ENCODE measurements at places on chromosomes 13 and 19.

GRCh38 chr13:99356262-99357091 is 49.3 kb upstream of the GPR183 start:
- peak; percentile 62 for DNase-seq

- DNase-seq = no peak
Measured at GRCh38 chr19:12244370-12244769, 50.3 kb downstream of the ZNF44 start.

- DNase-seq = peak; percentile 92
Measured at GRCh38 chr19:57632987-57633831, at the start of gene ZNF211. ZNF211 (plus strand) TSS chr19:57633168; CDS start chr19:57633347, 179 bp downstream.

GRCh38 chr13:39971526-39971925 is 316.1 kb downstream of the COG6 start:
- DNase-seq = no peak

- no peak for DNase-seq
Measured at GRCh38 chr19:40695881-40696280, 5.4 kb upstream of the NUMBL start.

DNA sequence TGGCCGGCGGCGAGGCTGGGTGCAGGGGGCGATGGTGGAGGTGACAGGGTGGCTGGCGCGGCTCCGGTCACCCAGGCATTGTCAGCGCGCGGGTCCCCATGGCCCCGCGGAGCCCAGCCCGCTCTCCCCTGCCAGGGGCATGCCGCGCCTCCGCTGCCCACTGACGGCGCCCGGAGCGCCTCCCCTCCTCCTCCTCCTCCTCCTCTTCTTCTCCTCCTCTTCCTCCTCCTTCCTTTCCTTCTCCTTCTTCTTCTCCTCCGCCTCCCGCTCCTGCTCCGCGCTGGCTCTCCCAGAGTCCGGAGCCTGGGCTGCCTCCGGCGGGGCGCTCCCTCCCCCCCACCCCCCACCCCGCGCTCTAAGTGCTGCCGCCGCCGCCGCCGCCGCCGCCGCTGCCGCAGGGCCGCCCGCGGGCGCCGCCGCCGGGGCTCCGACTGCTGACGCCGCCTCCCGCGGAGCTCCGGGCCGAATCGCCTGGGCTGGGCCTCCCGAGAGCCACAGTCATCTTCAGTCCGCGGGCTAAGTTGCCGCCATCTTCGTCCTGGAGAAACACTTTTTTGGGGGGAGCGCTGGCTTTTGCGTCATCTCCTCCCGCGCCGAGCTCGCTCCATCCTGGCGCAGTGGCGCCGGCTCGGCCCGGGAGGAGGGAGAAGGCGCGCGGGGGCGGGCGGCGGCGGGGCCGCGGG is 348.3 kb downstream of the LIG4 start:
- no peak for DNase-seq

- no peak for DNase-seq
Measured at GRCh38 chr13:63448692-63449091, 2033.0 kb upstream of the PCDH20 start.

- no peak for DNase-seq
Measured at GRCh38 chr13:113601166-113602070, 16.9 kb downstream of the TFDP1 start.

GRCh38 chr13:50831512-50831911 is 12.0 kb downstream of the DLEU7 start:
- DNase-seq = no peak

- DNase-seq = no peak
Measured at GRCh38 chr13:22789916-22790315, 390.9 kb upstream of the SGCG start.

DNA sequence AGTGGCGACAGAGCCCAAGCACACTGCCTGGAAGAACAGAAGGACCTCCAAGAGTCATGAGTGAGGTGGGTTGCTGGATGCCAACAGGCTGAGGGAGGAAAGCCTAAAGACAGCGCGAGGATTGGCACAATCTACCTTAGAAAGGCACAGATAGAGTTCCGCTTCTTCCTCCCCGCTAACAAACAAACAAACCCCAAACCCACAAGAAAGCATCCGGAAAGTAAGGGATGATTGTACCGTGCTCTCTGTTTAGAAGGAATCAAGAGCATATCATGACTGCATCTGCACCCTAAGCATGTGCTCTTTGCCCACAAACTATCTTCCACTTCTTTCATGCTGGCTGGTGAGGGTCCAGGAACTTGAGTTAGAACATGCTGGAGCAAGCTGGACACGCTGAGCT is 233.0 kb upstream of the KLF12 start:
- DNase-seq = no peak

DNA sequence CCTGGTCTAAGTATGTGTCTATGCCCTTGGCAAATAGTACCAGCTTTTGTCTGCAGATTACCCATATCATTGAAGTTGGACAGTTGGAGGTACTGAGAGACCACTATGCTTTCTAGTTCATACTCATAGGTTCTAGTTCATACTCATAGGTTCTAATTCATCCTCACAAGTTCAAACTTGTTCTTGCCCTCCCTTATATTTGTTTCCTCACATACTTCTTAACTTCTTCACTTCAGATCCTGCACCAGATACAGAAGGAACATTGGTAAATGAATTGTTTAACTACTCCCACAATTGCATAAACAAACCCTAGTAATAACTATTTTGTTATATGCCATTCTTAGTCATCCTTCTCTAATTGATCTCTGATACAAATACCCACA is 172.2 kb downstream of the SLITRK1 start:
- no peak for DNase-seq

DNA sequence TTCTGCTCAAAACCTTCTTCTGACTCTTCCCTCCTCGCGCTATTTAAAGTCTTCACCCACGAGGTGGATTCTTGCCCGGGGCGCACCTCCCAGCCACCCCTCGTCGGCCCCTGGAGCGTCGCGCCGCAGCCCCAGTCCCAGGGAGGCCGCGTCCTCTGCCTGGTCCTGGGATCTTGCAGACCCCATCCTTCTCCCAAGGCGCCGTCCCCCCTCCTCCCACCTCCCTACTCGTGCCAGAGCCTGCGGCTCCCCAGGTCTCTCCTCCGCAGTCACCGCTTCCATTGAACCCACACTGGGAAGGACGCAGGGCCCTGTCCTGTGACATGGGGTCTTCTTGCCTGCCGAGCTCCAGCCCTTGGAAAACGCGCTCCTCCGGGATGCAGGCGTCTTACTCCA is 486 bp downstream of the ZNF808 start:
- peak; percentile 11 for DNase-seq

DNA sequence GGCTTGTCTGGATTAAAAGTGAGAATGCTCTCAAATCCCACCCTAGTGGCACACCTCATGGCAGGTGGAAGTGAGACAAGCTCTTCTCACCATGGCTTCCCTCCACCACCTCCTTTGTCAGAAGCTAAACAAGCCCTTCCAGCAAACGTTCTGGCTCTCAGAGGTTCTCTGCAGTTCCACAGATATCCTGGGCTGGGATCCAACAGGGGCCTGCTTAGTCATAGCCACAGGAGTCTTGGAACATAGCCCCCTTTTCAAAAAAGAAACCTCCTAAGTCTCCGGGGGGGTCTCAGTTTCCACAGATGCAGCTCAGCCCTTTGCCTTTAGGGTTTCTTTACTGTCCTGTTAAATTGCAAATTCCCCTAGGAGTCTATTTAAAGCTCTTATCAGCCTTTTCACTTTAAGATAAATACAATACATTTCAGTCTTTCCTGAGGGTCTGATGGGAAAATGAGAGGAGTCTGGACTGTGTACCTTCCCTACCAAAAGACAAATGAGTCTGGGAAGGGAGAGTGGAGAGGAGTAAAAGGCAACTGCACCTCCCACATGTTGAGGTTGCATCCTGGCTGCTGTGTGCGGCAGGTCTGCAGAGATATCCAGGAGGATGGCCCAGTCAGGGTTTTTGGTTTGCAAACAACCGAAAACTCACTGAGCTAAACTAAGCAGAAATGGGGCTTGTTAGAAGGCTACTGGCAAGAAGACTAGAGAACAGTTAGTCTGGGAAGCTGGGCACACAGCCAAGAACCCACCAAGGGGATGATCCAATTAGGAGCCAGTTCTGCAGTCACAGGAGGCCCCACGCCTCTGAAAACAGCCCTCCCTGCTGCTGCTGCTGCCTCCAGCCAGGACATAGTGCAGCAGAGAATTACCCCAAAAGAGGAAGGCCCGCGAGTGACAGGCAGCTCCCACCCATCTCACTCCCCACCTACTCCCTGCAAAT is 41.4 kb upstream of the SERP2 start:
- DNase-seq = no peak

DNA sequence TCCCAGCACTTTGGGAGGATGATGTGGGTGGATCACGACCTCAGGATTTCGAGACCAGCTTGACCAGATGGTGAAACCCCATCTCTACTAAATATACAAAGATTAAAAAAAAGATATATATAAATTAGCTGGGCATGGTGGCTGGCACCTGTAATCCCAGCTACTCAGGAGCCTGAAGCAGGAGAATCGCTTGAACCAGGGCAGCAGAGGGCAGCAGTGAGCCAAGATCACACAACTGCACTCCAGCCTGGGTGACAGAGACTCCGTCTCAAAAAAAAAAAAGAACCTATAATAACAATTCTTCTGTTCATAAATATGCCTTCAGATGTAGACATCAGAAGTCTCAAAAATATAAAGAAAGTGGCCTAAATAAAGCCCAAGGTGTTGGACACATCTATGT is 7.6 kb downstream of the ZNF737 start:
- DNase-seq = peak; percentile 10

- DNase-seq = no peak
Measured at GRCh38 chr13:112859817-112860190, 109.2 kb upstream of the MCF2L start.

DNA sequence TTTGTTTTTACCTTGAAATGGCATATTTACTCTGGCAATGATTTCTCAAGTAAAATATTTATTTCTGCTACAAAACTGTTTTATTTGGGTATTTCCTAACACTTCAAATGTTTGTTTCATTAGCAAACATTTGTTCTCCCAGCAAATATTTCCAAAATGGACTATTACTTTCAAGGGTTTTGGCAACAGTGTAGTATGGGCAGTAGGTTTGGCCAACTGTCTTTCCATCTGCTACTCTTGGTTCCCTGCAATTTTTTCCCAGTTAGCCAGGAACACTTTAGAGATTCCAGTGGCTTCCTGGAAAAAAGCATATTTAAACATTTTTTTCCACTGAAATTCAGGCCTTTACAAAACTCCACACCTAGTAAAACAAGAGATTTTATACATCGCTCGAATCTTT is 466.6 kb downstream of the SLITRK6 start:
- no peak for DNase-seq

DNA sequence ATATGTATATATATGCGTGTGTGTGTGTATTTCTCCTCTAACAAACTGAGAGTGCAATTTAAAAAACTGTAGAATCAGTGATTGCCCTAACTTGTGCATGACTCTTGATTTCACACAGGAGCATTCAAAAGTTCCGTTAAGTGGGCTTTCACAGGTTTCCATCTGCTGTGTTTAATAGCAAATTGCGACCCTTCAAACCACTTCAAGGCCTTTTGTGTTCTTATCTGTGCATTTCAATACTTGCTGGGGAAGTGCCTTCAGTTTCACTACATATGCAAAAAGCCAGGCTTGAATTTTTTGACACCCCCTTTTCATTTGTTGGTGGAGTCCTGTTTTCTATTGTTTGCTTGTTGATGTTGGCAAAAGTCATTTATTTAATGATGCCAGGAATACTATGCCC is 158.0 kb downstream of the TM9SF2 start:
- DNase-seq = no peak

DNA sequence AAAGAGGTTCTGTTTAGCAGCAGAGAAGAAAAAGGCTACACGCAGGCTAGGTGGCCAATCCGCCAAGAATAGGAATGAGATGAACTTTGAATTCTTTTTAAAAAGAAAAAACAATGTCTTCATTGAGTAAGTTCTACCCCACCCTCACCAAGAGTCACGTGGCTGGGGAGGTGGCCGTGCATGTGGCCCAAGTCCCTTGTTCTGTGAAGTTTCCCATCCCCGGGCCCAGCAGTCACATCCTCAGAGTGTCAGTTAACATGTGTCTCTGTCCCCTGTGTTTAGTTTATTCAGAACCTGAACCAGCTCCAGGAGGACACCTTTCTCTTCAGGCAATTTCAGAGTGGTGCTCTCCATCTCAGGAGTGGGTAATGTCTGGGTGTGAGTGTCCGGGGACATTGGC is 57.1 kb upstream of the MCF2L start:
- no peak for DNase-seq

DNA sequence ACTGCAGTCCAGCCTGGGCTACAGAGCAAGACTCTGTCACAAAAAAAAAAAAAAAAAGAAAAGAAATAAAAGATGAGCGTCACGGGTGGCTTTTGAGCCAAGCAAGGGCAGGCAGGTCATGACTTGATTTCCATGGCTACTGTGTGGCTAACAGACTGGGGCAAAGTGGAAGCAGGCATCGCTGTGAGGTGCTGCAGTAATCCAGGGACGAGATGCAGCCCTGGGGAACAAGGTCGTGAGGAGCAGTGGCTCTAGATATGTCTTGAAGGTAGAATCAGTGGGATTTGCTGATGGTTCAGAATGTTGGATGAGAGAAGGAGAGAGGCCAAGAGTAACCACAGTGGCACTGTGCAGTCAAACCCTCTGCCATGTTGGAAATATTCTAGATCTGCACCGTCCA is 14.2 kb downstream of the HAS1 start:
- DNase-seq = no peak

GRCh38 chr19:6354098-6354674 is 7.1 kb upstream of the CLPP start:
- DNase-seq = no peak

DNA sequence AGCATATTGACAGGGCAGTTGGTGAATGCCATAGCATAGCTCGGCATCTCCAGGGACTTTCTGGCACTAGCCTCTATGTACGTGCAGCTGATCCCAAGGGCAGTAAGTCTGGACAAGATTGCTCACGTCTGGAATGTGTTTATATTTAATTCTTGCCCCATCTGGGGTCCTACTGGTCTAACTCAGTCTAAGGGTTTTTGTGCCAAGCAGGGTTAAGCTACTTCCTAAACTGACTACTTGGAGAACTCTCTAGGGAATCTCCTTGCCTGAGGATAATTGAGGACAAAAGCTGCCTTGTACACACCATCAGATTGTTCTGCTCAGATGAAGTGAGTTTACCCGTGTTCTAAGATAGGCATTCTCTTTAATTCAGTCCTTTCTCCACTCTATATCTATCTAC is 358.1 kb downstream of the MYO16 start:
- no peak for DNase-seq

DNA sequence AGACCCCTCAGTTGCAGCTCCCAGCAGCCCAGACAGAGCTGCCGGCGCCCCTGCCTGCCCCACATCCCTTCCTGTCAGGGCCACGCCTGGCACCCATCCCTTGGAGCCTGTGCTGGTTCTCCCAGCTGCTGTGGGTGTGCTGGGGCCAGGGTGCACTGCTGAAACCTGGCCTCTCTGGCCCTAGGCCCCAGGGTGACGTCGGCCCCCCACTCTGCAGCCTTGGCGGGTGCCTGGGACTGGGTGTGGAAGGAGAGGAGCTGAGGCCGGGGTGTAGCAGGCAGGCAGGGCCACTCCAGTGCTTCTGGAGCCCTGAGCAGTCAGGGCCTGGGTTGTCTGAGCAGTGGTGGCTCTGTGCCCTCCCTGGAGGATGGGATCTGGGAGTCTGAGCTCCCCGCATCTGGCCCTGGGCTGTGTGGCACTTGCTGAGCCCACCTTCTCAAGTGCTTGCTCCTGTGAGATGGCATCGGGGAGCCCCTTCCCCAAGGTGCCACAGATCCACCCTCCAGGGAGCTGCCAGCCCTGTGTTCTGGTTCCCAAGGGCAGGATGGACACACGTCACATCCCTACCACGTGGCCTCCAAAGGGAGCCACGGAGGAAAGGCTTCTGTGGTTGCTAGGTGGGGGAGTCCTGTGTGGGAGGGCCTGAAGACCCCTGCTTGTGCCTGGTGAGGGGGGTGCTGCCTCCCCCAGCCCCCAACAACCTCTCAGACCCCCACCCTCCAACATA is 5.2 kb downstream of the PLEKHJ1 start:
- no peak for DNase-seq

Data from activated CD4-positive, alpha-beta memory T cell treated with anti-CD3 and anti-CD28 coated beads for 36 hours (primary cell).